ENCODE measurements at places on chromosomes 1 and 21.

- no peak for DNase-seq
Measured at GRCh38 chr1:200294241-200294640, 115.6 kb downstream of the ZNF281 start.

DNA sequence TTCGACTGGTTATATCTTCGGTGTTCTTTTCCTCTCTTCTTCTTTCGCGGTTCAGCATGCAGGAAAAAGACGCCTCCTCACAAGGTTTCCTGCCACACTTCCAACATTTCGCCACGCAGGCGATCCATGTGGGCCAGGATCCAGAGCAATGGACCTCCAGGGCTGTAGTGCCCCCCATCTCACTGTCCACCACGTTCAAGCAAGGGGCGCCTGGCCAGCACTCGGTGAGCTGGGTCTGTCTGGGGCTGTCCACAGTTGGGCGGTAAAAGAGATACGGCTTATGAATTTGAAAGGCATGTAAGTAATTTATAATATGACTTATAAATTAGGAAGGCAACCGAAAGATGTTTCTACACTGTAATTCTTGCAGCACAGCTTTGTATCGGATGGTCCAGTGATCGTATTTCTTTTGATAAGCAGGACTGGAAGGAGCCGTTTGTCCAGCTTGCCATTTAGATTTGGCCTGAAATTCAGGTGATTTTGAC lies 334 bp downstream of the CTH start:
- DNase-seq: no peak

DNA sequence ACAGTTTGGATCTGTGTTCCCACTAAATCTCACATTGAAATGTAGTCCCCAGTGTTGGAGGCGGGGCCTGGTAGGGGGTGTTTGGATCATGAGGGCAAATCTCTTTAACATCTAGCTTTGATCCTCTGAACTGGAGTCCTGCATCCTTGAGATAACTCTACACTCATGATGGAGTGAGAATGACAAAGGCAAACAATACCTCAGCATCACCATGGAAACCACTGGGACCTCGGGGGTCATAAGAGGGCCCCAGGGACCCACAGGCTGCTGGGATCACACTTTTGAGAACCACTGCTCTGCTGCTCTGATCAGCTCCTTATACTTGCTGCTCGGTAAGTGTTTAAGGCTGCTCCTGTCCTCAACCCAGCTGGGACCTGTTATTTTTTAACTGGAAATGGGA lies 13.4 kb upstream of the OBSCN start:
- no peak for DNase-seq

- no peak for DNase-seq
Measured at GRCh38 chr1:5889901-5890300, 102.3 kb downstream of the NPHP4 start.

- no peak for DNase-seq
Measured at GRCh38 chr1:18265641-18266040, 158.0 kb downstream of the IGSF21 start.

DNA sequence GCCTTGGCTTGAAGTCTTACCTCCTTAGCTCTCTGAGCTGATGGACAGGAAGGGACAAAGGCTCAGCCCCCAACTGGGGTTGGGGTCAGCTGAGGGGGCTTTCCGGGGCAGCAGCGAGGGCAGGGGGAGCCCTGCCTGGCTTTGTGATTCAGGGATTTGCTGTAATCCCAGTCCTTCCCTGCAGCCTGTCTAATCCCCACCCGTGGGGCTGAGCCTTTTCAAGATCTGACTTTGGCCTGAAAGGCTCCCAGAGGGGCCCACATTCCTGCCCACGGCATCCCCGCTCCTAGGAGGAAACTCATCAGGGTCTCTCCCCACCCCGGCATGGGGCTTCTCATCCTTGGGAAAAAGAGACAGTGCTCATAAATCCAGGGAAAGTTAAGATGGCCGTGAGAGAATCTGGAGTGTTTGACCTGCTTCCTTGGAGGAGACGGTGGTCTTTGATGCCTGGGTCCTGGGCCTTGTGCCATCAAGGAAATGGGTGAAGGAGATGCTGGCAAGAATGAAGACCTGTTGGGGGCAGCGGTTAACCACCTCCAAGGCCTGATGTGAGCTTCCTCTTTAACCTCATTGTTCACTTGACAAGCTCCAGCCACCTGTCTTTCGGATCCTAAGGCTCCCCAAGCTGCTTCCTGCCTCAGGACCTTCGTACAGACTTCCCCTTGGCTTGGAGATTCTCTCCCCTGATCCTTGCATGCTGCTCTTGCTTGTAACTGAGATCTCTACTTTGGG lies 83.1 kb upstream of the WNT4 start:
- no peak for DNase-seq

GRCh38 chr1:170461762-170462384 lies 70.1 kb upstream of the GORAB start:
- DNase-seq: no peak

GRCh38 chr1:2132222-2133038 lies 62.1 kb downstream of the FAAP20 start:
- DNase-seq: no peak

GRCh38 chr1:54464477-54465146 lies 58.4 kb upstream of the SSBP3 start:
- no peak for DNase-seq

GRCh38 chr1:8809342-8809736 lies 8.1 kb downstream of the RERE start:
- DNase-seq: no peak

DNA sequence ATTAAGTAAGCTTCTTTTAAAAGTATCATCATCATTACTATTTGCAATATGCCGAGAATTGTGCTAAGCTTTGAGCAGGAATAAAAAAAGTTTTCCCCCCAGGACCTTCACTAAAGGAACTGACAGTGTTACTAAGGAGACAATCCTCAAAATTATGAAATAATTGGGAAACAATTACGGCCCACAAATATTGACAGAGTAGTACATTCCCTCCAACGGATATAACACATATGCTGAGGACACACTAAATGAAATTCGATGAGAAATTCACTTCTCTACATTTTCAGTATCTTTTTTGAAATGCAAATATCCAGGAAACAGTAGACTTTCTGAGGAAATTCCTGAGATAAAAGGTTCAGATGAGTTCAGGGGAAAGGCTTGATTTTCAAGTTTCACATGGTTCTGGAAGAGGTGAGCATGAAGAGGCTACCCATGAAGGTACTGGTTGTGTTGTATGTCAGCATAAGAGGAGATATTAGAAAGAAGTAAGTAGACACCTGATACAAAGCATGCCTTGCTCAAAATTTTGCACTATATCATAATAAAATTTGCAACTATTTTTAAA lies 171.2 kb upstream of the NR5A2 start:
- DNase-seq: no peak

- DNase-seq: no peak
Measured at GRCh38 chr1:211192227-211192626, 58.3 kb upstream of the KCNH1 start.

DNA sequence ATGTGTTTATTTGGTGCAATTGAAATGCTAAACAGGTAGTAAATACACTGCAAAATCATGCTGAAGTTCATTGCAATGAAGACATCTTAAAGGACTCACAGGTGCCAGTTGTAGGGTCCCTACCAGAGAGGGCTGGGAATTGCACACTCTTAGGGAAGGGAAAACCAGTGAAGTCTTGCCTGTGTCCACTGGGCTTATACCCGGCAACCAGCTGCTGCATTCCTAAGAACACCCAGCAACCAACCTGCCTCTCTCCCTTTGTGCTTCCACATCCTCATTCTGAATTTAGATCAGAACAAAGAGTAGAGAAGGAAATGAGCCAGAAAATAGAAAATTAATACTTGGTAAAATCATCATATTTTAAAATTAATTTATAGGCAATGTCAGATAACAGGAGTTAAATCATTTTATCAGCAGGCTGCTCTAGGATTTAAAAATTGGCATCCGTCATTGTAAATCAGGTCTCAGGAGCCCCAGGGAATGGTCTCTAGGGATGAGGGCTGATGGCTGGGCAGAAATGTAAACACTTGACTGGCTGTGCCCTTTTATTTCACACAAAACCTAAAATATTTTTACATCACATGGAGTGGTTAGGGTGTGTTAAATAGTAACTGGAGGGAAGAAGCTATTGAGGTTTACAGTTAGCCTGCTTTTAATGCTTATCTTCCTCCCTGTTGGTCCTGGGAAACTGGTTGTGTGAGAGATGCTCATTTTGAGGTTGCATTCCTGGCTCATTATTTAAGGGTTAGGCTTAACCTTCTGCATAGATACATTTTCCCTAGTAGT lies 31.3 kb downstream of the PTGFRN start:
- no peak for DNase-seq

DNA sequence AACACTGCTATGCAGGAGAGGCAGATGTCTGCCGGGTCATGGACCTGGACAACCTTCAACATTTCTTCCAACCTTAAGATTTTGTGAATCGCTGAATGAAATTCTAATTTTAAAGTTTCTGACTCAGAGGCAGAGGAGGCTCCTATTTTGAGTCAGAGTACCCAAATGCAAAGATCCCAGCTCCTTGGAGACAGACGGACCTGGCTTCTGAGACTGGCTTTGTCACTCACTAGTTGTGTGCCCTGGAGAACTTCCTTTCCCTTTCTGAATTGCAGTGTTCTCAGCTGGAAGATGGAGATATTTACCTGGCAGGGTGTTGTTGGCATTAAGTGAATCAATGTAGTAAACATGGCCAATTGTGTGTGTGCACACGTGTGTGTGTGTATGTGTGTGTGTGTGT lies 51.9 kb downstream of the IER5 start:
- no peak for DNase-seq

DNA sequence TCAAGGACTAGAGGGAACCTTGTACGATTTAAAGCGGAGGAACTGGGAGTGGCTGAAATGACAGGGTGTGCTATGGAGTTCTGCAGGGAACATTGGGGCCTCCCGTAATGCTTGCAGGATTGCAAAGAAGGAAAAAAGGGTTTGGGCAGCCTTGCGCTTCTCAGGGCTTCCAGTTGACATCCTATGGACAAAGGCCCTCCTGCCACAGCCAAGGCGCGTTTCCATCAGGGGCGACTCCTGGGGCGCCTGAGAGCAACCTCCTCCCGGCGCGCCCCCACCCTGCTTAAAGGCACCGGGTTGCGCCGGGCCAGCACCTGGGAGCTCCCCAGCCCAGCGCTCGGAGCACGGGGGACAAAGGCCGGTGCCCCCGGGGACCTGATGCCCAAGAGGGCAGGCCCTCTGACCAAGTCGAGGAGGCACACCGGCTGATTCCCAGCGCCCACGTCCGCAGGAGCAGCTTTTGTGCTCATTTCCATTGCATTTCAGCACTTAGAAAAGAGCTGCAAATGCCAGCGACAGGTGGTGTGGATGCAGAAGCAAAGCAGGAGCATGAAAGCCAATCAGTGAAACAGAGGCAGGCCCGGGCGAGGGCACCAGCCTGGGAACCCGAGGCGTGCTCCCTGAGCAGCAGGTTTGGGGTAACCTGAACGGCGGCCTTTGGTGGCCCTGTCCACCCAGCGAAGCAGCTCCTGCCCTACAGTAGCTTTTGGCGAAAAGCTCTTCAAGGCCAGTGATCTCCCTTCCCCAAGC lies 17.6 kb upstream of the RNF187 start:
- DNase-seq: no peak

- no peak for DNase-seq
Measured at GRCh38 chr1:96588416-96588995, 133.1 kb upstream of the PTBP2 start.

GRCh38 chr1:25922056-25922970 lies 16.1 kb upstream of the STMN1 start:
- no peak for DNase-seq

DNA sequence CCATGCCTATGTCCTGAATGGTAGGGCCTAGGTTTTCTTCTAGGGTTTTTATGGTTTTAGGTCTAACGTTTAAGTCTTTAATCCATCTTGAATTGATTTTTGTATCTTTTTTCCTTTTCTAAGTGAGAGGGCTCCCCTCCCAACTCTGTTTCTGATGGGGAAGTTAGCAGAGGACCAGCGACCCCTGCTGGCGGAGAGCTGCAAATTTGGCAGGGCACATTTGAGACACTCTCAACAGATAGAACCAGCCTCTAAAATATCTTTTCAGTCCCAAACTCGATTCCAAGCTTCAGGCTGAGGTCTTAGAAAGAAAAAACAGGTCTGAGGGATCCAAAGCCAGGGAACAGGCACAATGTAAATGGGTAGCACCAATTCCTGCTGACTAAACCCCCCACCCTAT lies 32.5 kb downstream of the LRRC3 start:
- DNase-seq: no peak

GRCh38 chr1:65965112-65965996 lies 172.7 kb downstream of the PDE4B start:
- no peak for DNase-seq

GRCh38 chr1:209748620-209749019 lies 7.2 kb upstream of the TRAF3IP3 start:
- DNase-seq: no peak

- DNase-seq: no peak
Measured at GRCh38 chr1:2134621-2135307, 59.8 kb downstream of the FAAP20 start.

Data from keratinocyte (primary cell).